ENCODE measurements at places on chromosomes 1 and 21. TPM values are rescaled to one million over a fixed set of nuclear protein-coding genes. Genes with fewer than 3 reads are reported as not detected.
A peak's percentile ranks its signal among the peaks of the same experiment; 100 is the strongest.

DNA sequence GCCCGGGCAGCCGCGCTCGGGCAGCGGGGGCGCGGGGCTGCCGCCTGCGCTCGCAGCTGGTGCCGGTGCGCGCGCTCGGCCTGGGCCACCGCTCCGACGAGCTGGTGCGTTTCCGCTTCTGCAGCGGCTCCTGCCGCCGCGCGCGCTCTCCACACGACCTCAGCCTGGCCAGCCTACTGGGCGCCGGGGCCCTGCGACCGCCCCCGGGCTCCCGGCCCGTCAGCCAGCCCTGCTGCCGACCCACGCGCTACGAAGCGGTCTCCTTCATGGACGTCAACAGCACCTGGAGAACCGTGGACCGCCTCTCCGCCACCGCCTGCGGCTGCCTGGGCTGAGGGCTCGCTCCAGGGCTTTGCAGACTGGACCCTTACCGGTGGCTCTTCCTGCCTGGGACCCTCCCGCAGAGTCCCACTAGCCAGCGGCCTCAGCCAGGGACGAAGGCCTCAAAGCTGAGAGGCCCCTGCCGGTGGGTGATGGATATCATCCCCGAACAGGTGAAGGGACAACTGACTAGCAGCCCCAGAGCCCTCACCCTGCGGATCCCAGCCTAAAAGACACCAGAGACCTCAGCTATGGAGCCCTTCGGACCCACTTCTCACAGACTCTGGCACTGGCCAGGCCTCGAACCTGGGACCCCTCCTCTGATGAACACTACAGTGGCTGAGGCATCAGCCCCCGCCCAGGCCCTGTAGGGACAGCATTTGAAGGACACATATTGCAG, 3.0 kb downstream of the ARTN start:
- peak; percentile 51 for DNase-seq
- peaks cover 28% of the 10 kb centered on the region for H3K4me1 ChIP-seq
- H3K27ac ChIP-seq, result peak overlapping the region; percentile 4
- H3K36me3 ChIP-seq, result no peaks in the 10 kb centered on the region

DNA sequence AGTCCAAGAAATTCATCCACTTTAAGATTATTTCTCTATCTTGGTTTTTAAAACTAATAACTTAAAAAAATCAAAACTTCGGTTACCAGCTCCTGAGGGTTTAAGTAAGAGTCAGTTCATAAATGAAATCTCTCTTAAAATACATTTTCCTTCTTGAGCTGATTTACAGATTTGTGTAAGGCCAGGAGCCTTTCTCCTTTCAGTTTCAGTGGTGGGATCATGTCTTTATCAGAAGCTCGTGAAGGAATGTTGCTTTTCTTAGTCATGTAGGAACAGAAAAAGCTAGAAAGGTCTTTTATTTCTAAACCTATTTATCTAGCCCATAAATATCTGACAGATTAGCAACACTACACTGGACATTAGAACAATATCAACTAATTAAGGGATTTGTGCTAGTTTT, 390.2 kb downstream of the GPATCH2 start:
- no peaks in the 10 kb centered on the region for H3K36me3 ChIP-seq
- H3K27ac ChIP-seq, result no peak overlapping the region
- no peak for DNase-seq
- no peaks in the 10 kb centered on the region for H3K4me1 ChIP-seq
- no peaks in the 10 kb centered on the region for H3K27me3 ChIP-seq

DNA sequence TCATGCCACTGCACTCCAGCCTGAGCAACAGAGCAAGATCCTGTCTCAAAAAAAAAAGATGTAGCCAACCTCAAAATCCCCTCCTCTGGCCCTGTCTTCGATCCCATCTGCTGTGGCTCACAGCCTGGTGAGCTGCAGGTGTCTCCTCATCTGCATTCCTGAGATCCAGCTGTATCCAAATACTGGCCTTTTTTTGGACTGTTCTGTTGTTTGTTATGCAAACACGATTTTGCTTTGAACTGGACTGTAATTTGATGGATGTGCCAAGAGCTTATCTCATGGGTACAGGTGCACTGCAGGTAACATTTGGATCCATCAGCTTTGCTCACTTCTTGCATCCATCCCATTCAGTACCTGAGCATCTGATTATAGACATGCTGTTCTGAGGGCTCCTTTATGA, 14.1 kb upstream of the FAM43B start:
- no peak for DNase-seq
- no peaks in the 10 kb centered on the region for H3K36me3 ChIP-seq
- H3K27ac ChIP-seq, result no peak overlapping the region
- peaks cover 40% of the 10 kb centered on the region for H3K27me3 ChIP-seq

- no peaks in the 10 kb centered on the region for H3K4me1 ChIP-seq
- no peak overlapping the region for H3K4me3 ChIP-seq
- no peak for DNase-seq
- no peaks in the 10 kb centered on the region for H3K36me3 ChIP-seq
These were observed 493.0 kb upstream of the PLXNA2 start for GRCh38 chr1:208737161-208737560.

DNA sequence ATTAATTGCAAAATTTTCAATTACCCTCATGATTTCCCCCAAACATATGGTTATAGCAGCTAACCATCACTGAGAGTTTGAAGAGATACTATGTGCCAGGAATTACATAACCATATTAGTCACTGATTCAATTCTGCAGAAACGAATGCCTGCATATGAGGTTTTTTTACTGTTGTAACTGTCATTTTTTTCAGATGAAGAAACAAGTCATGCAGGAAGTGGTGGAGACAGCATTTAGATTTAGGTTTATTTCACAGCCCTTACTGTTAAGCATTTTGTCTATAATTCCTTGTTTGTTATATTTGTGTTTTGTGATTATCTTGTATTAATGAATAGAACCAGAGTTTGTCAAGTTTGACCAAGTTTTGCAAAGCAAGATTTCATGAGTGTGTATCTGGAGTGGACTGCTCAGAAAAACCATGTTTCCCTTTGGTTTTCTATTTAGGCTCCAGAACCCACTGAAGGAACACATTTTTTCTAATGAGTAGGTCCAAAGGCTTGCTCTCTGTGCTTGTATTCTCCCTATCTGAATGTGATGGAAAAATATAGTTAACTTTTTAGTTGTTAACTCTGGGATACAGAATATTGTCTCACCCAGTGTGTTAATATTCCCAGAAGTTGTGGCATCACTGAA, 308.5 kb upstream of the ADAMTS5 start:
- H3K4me1 ChIP-seq, result no peaks in the 10 kb centered on the region
- no peaks in the 10 kb centered on the region for H3K36me3 ChIP-seq
- no peaks in the 10 kb centered on the region for H3K27me3 ChIP-seq
- no peak overlapping the region for H3K4me3 ChIP-seq
- no peak overlapping the region for H3K27ac ChIP-seq

GRCh38 chr21:42622284-42622683, 31.1 kb upstream of the PDE9A start:
- DNase-seq, result no peak
- H3K4me3 ChIP-seq, result no peak overlapping the region
- H3K36me3 ChIP-seq, result no peaks in the 10 kb centered on the region

DNA sequence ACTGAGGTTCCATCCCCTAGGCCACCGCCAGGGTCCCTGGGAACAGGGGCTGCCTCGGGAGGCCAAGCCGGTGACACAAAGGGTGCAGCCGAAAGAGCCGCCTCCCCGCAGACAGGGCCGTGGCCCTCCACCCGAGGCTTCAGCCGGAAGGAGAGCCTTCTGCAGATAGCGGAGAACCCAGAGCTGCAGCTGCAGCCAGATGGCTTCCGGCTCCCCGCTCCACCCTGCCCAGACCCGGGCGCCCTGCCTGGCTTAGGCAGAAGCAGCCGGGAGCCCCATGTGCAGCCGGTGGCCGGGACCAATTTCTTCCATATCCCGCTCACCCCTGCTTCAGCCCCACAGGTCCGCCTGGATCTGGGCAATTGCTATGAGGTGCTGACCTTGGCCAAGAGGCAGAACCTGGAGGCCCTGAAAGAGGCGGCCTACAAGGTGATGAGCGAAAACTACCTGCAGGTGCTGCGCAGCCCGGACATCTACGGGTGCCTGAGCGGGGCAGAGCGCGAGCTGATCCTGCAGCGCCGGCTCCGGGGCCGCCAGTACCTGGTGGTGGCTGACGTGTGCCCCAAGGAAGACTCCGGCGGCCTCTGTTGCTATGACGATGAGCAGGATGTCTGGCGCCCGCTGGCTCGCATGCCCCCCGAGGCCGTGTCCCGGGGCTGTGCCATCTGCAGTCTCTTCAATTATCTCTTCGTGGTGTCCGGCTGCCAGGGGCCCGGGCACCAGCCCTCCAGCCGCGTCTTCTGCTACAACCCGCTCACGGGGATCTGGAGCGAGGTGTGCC, 1.4 kb downstream of the KLHDC7A start:
- H3K4me3 ChIP-seq, result peak overlapping the region; percentile 39
- H3K27ac ChIP-seq, result no peak overlapping the region
- H3K4me1 ChIP-seq, result peaks cover 17% of the 10 kb centered on the region
- no peaks in the 10 kb centered on the region for H3K27me3 ChIP-seq
- DNase-seq, result no peak

DNA sequence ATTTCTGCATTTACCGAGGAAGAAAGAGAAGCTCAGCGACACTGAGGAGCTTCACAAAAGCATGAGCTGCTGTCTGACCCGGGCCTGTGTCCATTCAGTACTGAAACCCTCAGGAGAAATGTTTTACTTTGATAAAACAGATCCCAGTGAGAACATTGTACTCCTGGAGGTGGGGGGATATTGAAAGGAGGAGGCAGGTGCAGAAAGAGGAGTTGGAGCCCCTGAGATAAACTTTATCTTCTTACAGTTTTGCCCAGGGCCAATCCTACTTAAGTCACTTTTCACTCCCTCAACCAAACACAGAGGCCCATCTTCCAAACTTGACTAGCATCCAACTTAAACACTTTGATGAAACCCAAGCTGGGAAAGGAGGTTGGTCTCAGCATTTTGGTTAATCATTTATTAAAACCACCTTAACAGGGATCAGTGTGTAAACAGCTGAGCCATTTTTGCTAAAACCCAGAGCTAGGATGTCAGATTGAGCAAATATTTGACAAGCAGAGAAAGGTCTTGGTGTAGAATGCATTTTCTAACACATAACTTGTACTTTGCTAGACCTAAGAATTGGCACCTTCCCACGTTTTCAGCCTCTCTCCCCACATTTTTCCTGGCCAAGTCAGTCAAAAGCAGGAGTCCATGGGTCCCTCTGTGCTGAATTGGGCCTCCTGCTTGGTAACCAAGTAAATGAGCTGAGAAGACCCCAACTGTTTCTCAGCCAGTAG, 32.5 kb upstream of the SARS1 start:
- no peaks in the 10 kb centered on the region for H3K27me3 ChIP-seq
- H3K4me1 ChIP-seq, result peaks cover 23% of the 10 kb centered on the region
- H3K4me3 ChIP-seq, result no peak overlapping the region
- H3K36me3 ChIP-seq, result no peaks in the 10 kb centered on the region
- H3K27ac ChIP-seq, result peak overlapping the region; percentile 90

The SMPDL3B gene
- 17.0 TPM for polyA plus RNA-seq

The MRPS15 gene
- polyA plus RNA-seq, result 67.2 TPM

The MEAF6 gene
- 54.4 TPM for polyA plus RNA-seq

The DR1 gene
- polyA plus RNA-seq, result 42.1 TPM

The CLCA1 gene
- polyA plus RNA-seq, result 2,132 TPM

The C1QTNF12 gene
- polyA plus RNA-seq, result 50.5 TPM

The DISP3 gene
- polyA plus RNA-seq, result 0.76 TPM
